ENCODE measurements at places on chromosomes 3 and 15.

GRCh38 chr15:50753463-50753862 lies 12.0 kb downstream of the SPPL2A start:
- DNase-seq: no peak

DNA sequence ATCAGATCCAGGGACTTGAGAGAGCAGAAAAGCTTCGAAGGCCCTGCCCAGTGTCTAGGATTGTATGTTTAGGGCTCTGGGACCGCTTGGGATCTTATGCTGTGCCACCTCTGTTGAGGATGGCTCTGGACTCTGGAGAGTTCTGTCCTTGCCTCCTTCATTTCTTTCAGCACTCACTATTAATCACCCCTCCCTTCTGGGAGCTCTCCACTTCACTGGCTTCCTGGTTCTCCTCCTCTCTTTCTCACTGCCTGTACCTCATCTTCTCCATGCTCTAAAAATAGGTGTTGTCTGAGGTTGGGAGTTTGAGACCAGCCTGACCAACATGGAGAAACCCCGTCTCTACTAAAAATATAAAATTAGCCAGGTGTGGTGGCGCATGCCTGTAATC lies 17.3 kb downstream of the MAPKBP1 start:
- no peak for DNase-seq

- DNase-seq: no peak
These were observed 8.0 kb upstream of the ANKRD28 start for GRCh38 chr3:15805756-15806266.

DNA sequence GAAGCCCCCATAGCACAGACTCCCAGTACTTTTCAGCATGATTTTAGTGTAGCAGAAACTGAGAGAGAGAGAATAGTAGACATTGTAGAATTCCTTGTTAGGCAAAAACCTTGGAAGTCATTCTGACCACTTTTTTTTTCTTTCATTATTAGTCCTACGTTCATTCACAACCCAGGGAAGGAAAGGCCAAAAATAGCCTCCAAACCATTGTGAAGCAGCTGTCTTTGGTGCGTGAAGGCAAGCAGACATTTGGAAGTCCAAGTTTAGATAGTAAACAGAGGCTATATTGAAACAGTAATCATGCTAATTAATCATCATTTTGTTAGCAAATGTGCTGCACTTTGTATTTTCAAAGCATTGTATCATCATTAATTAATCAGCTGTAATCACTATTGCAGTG lies 34.5 kb downstream of the CCDC54 start:
- no peak for DNase-seq

DNA sequence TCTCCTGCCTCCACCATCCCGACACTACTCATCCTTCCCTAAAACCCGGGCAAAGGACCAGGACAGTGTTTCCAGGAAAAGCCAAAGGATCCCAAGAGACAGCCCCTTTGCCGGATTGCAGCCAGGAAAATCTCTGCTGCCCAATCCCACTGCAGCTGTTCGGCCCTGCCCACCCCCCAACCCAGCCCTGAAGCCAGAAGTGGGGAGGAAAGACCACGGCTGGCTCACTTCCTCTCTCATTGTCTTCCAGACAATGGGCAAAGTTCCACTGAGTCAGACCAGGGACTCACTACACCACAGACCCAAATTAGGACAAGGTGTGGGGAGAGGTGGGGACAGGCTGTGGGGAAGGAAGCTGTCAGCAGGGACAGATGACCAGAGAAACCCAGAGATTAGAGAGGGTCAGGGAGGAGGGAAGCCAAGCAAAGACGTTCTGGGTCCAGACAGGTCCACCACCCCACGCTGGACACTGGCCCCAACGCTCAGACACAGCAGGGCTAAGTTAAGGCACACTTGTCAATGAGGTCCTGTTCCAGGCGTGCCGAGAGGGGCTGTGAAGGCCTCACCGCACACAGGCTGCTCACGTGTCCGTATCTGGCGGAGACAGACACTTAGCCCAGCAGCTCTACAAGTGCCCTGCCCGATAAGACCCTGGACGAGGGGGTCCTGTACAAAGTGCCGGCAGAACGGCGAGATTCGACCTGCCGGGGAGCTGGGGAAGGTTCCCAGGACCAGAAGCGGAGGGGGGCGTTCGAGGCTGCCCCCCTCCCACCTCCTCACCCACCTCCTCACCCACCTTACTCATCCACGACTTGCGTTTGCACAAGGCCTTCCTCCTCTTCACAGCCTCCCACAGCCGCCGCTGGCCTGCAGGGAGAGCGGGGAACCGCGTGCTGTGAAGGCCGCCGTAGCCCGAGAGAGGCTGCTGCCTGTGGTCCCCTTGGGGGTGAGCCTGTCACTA lies 21.9 kb downstream of the TNK2 start:
- DNase-seq: no peak

DNA sequence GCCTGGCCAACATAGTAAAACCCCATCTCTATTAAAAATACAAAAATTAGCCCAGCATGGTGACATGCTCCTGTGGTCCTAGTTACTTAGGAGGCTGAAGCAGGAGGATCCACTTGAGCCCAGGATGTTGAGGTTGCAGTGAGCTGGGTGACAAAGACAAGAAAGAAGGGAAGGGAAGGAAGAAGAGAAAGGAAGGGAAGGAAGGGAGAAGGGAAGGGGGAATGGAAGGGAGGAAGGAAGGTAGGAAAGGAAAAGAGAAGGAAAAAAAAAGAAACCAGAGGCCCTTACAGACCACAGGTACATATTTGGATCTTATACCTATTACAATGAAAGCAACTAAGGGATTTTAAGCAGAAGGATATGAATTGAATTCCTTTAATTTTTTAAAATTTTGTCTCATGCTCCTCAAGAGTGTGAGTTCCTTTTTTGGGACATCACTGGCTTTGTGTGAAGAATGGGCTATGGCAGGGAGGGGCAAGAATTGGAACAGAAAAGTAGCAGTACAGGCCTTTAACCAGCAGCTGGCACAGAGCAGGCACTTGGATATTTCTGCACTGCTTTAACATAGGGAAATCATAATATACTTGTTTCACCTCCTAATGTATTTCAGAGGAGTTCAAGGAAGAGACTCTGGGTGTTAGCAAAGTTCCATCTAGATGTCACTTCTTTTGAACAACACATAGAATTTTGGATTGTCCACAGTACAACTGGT lies 7.9 kb downstream of the RAB27A start:
- no peak for DNase-seq

DNA sequence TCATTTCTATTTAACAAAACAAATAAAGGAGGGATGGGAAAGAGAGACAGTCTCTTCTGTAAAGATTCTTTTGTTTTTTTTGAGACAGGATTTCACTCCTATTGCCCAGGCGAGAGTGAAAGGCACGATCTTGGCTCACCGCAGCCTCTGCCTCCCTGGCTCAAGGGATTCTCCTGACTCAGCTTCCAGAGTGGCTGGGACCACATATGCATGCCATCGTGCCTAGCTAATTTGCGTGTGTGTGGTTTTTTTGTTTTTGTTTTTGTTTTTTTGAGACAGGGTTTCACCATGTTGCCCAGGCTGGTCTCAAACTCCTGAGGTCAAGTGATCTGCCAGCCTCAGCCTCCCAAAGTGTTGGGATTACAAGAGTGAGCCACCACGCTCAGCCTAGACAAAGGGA lies 23.3 kb downstream of the STAG1 start:
- no peak for DNase-seq
